Trophoblast cell (in vitro differentiated cells and primary cell): ENCODE measurements at places on chromosomes 6 and 20.

DNA sequence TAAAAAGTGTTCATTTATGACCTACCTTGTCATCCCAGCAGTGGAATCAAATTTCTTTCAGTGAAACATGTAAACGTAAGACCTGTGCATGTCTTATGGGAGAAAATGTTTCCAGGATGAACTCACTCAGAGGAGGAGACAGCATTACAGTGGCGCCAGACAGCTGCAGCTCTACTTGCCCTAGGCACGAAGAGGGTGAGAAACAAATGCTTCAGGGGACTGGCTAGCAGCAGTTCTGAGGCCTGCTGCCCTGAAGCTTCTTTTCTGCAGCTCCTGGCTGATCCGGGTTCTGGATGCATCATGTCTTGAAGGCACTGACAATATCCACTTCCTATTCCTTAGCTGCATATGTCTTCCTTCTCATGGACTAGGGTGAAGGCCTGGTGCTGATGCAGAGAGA lies 120.2 kb downstream of the QRSL1 start:
- peaks cover 35% of the 10 kb centered on the region for H3K4me1 ChIP-seq
- H3K27ac ChIP-seq = peak overlapping the region; percentile 67
- H3K27me3 ChIP-seq = no peaks in the 10 kb centered on the region
- DNase-seq = peak; percentile 94

- DNase-seq = no peak
- no peaks in the 10 kb centered on the region for H3K4me1 ChIP-seq
- no peak overlapping the region for H3K27ac ChIP-seq
- H3K4me3 ChIP-seq = no peak overlapping the region
- H3K27me3 ChIP-seq = no peaks in the 10 kb centered on the region
These were observed 61.1 kb upstream of the GATA5 start for GRCh38 chr20:62536871-62537401.

DNA sequence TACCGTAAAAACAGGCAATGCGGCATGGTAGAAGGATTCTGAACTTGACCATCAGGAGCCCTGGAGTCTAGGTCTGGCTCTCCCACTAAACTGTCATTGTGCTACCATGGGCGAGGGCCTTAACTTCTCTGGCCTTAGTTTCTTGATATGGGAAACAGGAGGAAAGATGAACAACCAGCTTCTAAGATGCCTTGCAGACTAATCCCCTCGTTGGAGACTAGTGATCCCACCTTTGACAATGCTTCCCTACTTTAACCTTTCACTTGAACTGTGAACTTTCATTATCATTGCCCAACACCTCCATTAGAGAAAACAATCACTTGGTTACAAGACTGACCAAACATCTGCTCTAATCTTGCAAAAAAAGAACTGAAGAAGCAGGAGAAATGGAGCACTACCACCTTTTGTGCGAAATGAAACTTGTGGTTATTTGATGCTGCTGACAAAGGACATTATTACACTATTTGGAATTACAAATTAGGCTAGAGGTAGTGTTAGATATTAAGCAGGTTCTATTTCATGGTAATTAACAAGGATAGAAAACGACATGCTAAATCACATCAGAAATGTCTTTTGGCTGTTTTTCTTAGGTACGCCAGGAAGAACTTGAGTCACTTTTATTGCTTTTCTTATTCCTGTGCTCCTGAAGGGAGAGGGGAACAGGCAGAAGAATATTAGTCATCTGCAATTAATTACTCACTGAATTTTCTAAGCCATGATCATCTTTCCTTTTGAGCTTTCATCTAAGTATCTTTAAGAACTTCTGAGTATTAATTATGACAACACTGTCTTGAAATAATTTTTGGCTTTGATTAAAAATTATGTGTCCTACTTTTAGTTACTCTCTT lies 39.1 kb upstream of the ARHGAP18 start:
- no peak overlapping the region for H3K27ac ChIP-seq
- no peak overlapping the region for H3K4me3 ChIP-seq
- no peak for DNase-seq
- H3K36me3 ChIP-seq = no peaks in the 10 kb centered on the region
- H3K27me3 ChIP-seq = no peaks in the 10 kb centered on the region

DNA sequence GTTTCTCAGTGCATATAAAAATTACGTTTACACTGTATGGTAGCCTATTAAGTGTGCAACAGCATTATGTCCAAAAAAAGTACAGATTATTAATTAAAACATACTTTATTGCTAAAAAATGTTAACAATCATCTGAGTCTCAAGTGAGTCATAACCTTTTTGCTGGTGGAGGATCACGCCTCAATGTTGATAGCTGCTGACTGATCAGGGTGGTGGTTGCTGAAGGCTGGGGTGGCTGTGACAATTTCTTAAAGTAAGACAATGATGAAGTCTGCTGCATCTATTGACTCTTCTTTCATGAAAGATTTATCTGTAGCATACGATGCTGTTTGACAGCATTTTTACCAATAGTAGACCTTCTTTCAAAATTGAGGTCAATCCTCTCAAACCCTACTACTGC lies 155.1 kb downstream of the BTBD9 start:
- H3K4me1 ChIP-seq = peaks cover 9% of the 10 kb centered on the region
- H3K36me3 ChIP-seq = no peaks in the 10 kb centered on the region
- H3K27me3 ChIP-seq = no peaks in the 10 kb centered on the region
- H3K4me3 ChIP-seq = no peak overlapping the region
- DNase-seq = no peak

DNA sequence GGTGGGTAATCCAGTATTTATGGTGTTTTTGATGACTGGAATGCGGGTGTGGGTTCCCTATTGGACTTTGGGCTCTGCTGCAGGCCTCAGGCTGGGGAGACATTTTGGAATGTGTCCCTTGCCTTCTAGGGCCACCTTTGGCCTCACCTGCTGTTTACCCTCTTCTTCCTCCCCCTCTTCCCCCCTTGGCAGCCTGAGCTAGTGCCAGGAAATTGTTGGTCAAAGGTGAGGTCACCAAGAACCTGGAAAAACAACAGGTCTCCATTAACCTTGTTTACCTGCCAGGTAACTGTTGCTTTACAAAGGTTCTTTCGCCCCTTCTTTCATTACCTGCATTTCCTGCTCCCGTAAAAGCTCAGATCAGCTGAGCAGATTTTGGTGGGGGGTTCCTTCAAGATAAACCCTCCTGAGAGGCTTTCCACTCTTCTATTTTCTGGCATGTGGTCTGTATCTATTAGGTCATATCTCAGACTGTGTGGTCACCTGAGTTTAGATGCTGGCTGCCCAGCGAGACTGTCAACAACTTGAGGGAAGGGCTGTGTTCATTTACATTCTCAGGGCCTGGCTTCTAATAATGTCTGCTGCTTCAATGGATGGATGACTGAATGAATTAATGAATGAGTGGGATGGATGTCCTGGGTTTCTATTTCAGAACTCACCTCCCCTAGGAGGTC lies 34.7 kb downstream of the VEGFA start:
- H3K36me3 ChIP-seq = no peaks in the 10 kb centered on the region
- H3K27me3 ChIP-seq = no peaks in the 10 kb centered on the region
- no peak overlapping the region for H3K4me3 ChIP-seq
- no peak for DNase-seq
- peak overlapping the region; percentile 53 for H3K27ac ChIP-seq

- H3K27me3 ChIP-seq = peaks cover 4% of the 10 kb centered on the region
- H3K27ac ChIP-seq = no peak overlapping the region
- no peaks in the 10 kb centered on the region for H3K36me3 ChIP-seq
- DNase-seq = no peak
- no peak overlapping the region for H3K4me3 ChIP-seq
These were observed 20.9 kb upstream of the GATA5 start for GRCh38 chr20:62496568-62497218.

GRCh38 chr6:14885498-14885897 lies 360.4 kb upstream of the JARID2 start:
- H3K27me3 ChIP-seq = no peaks in the 10 kb centered on the region
- no peak for DNase-seq
- peaks cover 2% of the 10 kb centered on the region for H3K4me1 ChIP-seq
- no peaks in the 10 kb centered on the region for H3K36me3 ChIP-seq
- no peak overlapping the region for H3K4me3 ChIP-seq

GRCh38 chr20:35474303-35474871 lies 19.0 kb downstream of the CEP250 start:
- H3K27ac ChIP-seq = no peak overlapping the region
- H3K4me3 ChIP-seq = no peak overlapping the region
- H3K27me3 ChIP-seq = no peaks in the 10 kb centered on the region
- peaks cover 25% of the 10 kb centered on the region for H3K36me3 ChIP-seq
- no peak for DNase-seq

GRCh38 chr6:11908436-11909105 lies 103.5 kb upstream of the HIVEP1 start:
- no peaks in the 10 kb centered on the region for H3K36me3 ChIP-seq
- no peak overlapping the region for H3K4me3 ChIP-seq

DNA sequence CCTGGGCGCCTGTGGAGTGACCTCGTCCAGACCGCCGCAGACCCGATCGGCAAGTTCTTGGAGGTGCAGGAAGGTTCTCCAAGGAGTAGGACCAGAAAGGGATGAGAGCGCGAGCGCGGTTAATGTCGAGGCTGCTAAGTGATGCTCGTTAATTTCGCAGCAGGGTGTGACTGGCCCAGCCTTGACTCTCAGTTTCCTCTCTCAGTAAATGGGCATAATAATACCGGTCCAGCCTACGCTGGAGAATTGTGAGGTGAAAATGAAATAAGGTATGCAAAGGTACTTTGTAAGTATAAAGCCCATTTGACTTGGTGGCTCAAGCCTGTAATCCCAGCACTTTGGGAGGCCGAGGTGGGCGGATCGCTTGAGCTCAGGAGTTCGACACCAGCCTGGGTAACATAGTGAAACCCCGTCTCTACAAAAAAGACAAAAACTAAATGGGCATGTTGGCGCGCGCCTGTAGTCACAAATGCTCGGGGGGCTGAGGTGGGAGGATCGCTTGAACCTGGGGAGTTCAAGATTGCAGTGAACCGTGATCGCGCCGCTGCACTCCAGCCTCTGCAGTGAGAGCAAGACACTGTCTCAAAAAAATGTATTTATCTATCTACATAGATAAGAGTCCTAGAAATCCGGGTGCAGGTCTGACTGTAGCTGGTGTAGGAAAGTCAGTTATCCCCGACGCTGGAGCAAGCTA lies 634 bp upstream of the BTBD9 start:
- peak overlapping the region; percentile 95 for H3K4me3 ChIP-seq
- H3K27me3 ChIP-seq = no peaks in the 10 kb centered on the region
- no peak overlapping the region for H3K27ac ChIP-seq
- H3K36me3 ChIP-seq = no peaks in the 10 kb centered on the region

GRCh38 chr20:34472246-34472925 lies 43.8 kb upstream of the DYNLRB1 start:
- H3K36me3 ChIP-seq = peaks cover 24% of the 10 kb centered on the region
- no peaks in the 10 kb centered on the region for H3K4me1 ChIP-seq
- no peak overlapping the region for H3K4me3 ChIP-seq
- H3K27ac ChIP-seq = no peak overlapping the region
- H3K27me3 ChIP-seq = no peaks in the 10 kb centered on the region

GRCh38 chr20:63045401-63045800 lies 38.6 kb upstream of the BHLHE23 start:
- no peak overlapping the region for H3K27ac ChIP-seq
- H3K36me3 ChIP-seq = no peaks in the 10 kb centered on the region
- H3K27me3 ChIP-seq = no peaks in the 10 kb centered on the region
- H3K4me3 ChIP-seq = no peak overlapping the region

- no peak overlapping the region for H3K4me3 ChIP-seq
- peaks cover 42% of the 10 kb centered on the region for H3K4me1 ChIP-seq
- no peaks in the 10 kb centered on the region for H3K36me3 ChIP-seq
These were observed 284.6 kb downstream of the CDC5L start for GRCh38 chr6:44672086-44672485.

GRCh38 chr6:155152211-155153076 lies 111.4 kb upstream of the CLDN20 start:
- H3K27ac ChIP-seq = no peak overlapping the region
- peaks cover 5% of the 10 kb centered on the region for H3K4me1 ChIP-seq
- no peaks in the 10 kb centered on the region for H3K36me3 ChIP-seq
- no peak for DNase-seq

GRCh38 chr6:31020057-31020456 lies 9.8 kb downstream of the MUC22 start:
- H3K27me3 ChIP-seq = no peaks in the 10 kb centered on the region
- H3K36me3 ChIP-seq = no peaks in the 10 kb centered on the region
- no peak overlapping the region for H3K27ac ChIP-seq
- no peaks in the 10 kb centered on the region for H3K4me1 ChIP-seq
- no peak for DNase-seq

GRCh38 chr6:136169394-136170148 lies 80.5 kb downstream of the MTFR2 start:
- H3K27me3 ChIP-seq = no peaks in the 10 kb centered on the region
- no peaks in the 10 kb centered on the region for H3K36me3 ChIP-seq
- no peak overlapping the region for H3K27ac ChIP-seq
- no peak overlapping the region for H3K4me3 ChIP-seq
- no peak for DNase-seq

DNA sequence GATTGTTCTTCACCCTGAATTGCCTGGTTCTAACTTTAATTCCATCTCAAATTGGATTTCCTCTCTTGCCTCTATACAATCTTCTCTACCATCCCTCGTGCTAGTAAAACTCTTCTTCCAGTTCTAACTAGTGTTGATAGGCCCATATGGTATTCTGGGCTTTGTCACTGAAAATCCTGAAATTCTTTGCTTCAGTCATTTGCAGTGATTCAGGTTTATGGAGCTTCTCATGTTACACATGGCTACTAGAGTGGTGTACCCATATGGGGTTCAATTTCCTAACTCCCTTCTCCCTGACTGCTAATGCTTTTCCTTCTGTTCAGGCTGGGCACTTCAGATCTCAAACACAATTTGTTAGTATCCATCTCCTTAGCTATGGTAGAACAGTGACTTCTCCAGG lies 956.6 kb downstream of the KIF16B start:
- H3K4me3 ChIP-seq = no peak overlapping the region
- no peaks in the 10 kb centered on the region for H3K36me3 ChIP-seq
- no peaks in the 10 kb centered on the region for H3K4me1 ChIP-seq
- H3K27ac ChIP-seq = no peak overlapping the region
- H3K27me3 ChIP-seq = no peaks in the 10 kb centered on the region
